ENCODE measurements at places on chromosomes 16 and 17.

DNA sequence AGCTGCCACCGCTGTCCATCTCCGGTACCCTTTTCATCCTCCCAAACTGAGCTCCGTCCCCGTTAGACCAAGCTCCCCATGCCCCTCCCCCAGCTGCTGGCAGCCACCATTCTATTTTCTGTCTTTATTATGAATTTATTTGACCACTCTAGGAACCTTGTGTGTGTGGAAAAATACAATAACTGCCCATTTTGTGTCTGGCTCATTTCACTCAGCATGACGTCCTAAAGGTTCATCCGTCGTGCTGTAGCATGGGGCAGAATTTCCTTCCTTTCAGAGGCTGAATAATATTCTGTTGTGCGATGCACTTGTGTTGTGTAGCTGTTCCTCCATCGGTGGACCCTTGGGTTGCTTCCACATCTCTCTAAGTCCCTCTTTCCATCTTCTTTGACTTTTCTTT, 263.1 kb downstream of the SEC14L1 start:
- DNase-seq, result no peak

DNA sequence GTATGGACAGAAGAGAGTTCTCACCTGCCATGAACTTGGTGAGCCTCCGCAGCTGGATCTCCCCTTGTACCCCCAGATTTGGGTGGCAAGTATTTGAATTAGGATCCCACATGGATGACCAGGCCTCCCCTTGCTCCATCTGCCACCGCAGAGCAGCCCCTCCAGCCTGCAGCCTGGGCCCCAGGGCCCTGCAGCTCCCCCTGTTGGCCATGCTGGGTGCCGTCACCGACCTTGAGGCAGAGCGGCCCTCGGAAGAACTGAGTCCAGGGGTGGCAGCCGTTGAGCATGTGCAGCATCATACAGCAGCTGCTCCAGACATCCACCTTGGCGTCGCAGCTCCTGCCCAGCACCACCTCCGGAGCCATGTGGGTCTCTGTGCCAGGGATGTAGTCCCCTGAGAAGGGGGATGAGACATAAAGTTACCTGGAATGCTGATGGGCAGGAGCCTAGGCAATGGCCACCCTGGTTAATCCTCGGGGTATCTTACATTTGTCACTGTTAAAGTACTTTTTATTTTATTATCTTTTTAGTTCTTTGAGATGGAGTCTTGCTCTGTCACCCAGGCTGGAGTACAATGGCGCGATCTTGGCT, 9.0 kb upstream of the SPATA32 start:
- DNase-seq, result no peak

DNA sequence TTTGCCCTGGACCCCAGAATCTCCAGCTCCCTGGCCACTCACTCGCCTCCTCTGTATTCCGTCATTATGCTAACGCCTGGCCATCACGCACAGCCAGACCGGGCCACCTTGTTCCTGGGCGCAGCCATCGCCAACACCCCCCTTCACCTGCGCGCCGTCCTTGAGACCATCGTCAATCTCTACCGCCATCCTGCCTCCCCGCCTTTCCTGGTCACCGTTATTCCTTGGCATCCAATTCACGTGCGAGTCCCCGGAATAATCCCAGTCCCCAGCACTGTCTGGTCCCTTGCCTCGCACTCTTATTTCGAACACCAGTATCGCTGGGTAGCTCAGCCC, 541 bp downstream of the VKORC1 start:
- peak; percentile 10 for DNase-seq

- DNase-seq, result no peak
Observed at GRCh38 chr17:17060001-17060922, 18.0 kb downstream of the MPRIP start.

DNA sequence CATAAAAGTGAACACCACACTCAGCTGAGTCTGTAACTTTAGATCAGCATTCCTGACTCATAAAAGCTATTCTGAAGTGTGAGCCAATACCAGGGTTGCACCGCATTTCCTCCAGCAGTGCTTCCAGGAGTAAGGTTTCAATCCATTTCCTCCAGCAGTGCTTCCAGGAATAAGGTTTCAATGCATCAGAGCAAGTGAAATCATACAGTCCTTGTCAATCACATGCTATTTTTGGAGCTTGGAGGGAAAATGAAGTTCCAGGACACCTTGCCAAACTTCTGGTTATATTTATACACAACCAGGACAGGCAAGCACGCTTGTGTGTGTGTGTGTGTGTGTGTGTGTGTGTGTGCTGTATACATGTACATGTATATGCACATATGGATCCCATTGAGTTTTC, 327.6 kb downstream of the GRIN2A start:
- peak; percentile 94 for DNase-seq

DNA sequence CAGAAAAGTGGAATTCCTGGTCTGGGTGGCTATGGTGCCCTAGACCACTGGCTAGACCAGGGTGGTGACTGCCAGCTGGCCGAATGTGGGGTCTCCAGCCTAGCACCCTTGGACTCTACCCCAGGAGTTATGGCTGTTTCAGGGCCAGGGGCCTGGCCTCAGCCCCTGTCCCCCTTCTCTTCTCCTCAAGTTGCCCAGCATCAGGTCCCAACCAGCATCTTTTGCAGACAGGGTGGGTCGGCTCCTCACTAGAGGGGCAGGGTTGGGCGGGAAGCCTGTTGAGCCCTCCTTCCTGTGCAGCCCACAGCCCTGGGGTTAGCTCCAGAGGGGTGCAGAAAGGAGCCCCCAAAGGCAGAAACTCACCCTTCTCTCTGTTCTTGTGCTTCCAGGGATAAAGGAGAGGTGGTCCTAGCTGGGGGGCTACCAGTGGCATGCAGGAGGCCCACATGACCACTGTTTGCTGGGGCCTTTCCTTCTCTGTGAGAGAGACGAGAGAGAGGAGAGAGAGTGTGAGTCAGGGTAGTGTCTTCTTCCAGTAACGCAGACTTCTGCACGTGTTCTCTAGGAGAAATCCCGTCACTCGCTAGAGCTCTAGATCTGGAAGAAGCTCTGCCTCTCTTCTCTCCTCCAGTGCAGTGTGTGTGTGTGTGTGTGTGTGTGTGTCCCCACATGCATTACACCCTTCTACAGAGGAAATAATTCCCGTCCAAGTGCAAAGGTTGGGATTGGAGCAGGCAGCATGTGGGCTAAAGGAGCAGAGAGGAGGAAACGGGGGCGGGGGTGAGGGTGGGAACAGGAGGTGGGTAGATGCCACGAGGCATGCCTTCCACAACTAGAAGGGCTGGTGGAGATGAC, 209.4 kb downstream of the SEC14L1 start:
- DNase-seq, result peak; percentile 77

- DNase-seq, result no peak
Observed at GRCh38 chr17:10879190-10879836, 41.4 kb upstream of the PIRT start.

DNA sequence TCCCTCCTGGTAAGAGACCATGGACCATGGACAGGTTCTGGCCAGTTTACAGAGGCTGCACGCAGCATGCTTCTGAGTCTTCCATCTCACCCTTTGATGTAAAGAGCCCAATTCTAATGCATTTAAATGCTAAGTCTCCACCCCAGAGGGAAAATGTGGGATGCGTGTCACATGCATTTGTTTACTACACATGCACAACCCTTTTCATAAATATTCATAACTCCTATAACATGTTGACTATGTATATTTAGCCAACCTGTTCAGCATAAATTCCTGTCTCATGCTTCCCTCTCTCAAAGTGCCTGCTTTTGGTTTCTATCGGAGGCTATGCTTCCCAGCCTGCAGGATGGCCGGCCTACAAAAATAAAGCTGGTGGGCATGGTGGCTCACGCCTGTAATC, 260.3 kb downstream of the STX8 start:
- DNase-seq, result no peak

GRCh38 chr17:27579304-27579703, 51.7 kb upstream of the LGALS9 start:
- no peak for DNase-seq

DNA sequence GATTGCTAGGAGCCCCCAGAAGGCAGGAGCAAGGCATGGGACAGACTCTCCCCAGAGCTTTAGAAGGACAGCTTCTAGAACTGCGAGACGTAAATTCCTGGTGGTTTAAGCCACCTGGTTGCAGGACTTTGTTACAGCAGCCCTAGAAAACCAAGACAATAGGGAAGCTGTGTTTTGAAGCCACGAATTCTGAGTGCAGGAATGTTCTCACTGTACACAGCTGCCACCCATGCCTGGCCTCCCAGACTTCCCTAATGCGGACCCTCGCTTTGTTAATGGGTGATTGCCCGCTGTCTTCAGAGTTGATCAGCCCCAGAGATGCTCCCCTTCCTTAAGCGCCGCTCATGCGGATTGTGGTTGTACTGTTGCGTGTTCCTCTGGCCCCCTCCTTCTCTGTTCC, 177.1 kb downstream of the MSI2 start:
- DNase-seq, result no peak

GRCh38 chr16:61581417-61582046, 454.7 kb downstream of the CDH8 start:
- DNase-seq, result no peak

DNA sequence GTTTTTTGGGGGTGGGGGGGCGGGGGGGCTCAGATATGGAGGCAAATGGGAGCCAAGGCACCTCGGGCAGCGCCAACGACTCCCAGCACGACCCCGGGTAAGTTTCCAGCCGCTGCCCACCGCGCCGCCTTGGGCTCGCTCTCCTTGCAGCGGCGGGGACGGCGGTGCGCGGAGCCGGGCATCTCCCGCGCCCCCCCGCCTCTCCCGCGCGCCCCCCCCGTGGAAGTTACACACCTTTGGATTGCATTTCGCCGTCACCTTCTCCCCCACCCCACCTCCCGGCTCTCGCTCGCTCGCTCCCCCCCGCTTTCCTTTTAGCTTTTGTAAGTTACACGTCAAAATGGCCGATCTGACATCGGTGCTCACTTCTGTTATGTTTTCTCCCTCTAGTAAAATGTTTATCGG, 387 bp downstream of the MSI2 start:
- DNase-seq, result peak; percentile 7

DNA sequence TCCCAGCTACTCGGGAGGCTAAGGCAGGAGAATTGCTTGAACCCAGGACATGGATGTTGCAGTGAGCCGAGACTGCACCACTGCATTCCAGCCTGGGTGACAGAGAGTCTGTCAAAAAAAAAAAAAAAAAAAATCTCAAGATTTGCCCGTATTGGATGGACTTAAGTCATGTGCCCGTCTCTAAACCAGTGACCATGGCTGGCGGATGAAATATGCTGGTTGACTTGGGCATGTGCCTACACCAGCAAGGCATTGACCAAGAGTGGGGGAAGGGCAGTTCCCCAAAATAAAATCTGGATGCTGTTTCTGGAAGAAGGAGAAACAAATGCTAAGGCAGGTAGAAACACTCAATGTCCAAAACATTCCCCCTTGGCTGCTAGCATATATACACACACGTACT, 21.5 kb upstream of the COL1A1 start:
- no peak for DNase-seq

GRCh38 chr17:6435968-6436367, 1.0 kb upstream of the AIPL1 start:
- DNase-seq, result peak; percentile 75

DNA sequence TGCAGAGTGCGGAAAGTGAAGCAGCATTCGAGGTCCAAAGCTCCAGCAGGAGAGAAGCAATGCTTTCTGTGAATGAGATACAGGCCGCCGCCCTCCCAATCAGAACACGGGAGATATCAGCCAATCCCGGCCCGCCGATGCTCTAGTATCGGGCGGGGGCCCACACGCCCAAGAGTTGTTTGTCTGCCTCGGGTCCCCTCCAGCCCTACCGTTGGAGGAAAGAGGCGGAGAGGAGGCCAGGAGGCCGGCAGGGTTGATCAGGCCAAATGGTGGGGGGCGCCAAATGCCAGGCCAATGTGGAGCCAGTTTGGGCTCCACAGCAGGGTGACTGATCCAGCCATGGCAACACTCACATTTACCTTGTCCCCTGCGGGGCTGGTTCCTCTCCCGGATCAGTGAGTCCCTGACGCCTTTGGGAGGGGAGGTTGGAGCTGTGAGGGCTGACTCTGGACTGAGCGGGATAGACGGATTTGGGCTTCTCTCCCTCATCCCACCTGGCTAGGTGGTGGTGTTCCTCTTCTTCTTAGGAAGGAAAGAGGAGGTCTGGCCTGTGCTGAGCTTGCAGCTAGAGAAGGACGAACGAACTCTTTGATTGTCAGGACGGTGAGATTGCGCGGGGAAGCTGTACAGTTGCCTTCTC, 10.4 kb upstream of the CUEDC1 start:
- no peak for DNase-seq

- no peak for DNase-seq
Observed at GRCh38 chr17:73359987-73360410, 48.2 kb upstream of the CDC42EP4 start.

- DNase-seq, result no peak
Observed at GRCh38 chr17:19364699-19365498, 2.4 kb upstream of the B9D1 start.

DNA sequence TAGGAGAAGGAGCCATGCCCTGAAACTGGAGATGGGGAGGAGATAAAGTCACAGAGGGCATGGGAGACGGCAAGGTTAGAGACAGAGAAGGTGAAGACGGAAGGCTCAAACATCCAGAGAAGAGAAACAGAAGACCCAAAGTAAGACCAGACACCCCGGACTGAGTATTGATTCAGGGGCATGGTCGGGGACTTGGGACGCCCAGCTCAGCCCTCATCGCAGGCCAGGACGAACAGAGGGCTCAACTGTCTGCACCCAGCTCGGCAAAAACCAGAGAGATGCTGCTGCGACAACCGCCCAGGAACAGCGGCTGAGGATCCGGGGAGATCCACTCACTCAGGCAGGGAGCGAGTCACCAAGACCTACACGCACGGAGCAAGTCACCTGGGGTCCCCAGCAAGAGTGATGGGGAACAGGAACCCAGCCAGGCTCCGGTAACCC, 999 bp downstream of the XYLT1 start:
- DNase-seq, result peak; percentile 12

- peak; percentile 82 for DNase-seq
Observed at GRCh38 chr16:85245307-85246172, 133.3 kb upstream of the CIBAR2 start.

GRCh38 chr17:35185849-35186248, 8.3 kb downstream of the SLC35G3 start:
- no peak for DNase-seq

DNA sequence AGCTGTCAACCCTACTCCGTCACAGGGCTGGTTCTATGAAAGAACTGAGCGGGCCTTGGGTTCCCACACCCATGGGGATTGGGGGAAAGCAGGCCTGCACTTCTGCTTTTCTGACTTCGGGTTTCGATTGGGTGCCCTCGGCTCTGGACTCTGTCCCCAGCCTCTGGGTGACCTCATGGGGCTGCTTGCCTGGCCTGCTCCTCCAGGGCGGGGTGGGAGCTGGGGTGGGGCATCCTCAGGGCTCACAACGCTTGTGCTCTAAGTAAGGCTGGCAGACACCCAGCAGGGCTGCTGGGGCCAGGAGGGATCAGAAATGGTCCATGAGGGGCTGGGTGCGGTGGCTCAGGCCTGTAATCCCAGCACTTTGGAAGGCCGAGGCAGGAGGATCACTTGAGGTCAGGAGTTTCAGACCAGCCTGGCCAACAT, 19.2 kb downstream of the ARHGAP27 start:
- DNase-seq, result no peak

All from fibroblast of the aortic adventitia (primary cell).